ENCODE measurements at places on chromosomes 1 and 21.

DNA sequence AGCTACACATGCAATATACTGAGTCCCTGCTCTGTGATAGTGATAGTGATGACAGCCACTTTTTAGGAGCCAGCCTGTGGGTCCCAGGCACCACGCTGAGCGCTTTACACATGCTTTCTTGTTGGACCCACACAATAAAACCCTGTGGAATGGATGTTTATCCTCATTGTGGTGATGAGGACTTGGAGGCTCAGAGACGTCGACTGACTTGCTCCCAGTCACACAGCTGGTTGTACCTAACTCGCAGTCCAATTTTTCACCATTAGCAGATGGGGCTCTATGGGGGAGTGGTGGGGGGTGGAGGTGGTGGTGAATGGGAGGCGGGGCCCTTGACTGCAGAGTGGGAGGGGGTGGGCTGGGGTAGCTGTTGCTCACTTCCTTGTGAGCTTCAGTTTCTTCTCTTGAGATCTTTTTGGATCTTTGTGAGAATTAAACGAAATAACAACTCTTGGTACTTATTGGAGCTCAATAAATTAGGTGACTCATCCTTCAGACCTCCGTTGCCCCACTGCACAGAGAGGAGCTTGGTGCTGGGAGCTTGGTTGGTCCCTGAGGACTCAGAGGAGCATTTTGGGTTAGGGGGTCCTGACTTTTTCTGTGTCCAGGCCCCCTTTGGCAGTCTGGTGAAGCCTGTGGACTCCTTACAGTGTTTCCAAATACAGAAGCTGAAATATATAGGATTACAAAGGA lies 61.8 kb upstream of the CD1D start:
- no peak for DNase-seq

- DNase-seq = no peak
Observed at GRCh38 chr1:172408958-172409357, 11.5 kb upstream of the C1orf105 start.

GRCh38 chr1:240611619-240612480 lies at the start of gene GREM2:
GREM2 (minus strand) TSS chr1:240612155; CDS start chr1:240493475, 118,680 bp downstream.
- DNase-seq = peak; percentile 73

DNA sequence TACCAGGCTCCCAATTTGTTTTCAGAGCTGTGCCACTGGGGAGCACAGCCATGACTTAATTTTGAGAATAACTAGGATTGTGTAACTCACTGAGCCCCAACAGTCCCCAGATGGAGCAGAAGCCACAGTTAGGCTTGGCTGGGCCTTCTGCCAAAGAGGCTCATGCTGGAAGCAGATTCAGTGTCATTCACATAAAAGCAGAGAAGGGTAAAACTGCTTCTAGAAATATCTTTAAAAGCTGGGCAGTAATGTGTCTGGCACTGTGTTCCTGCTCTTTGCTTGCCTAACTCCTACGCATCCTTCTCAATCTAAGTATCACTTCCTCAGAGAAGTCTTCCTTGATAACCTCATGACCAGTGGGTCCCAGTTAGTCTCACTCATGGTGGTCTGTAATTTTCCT lies 20.3 kb downstream of the STK40 start:
- no peak for DNase-seq

- no peak for DNase-seq
Observed at GRCh38 chr1:205988585-205988995, 14.6 kb downstream of the RAB7B start.

- peak; percentile 78 for DNase-seq
Observed at GRCh38 chr1:7207875-7208646, 422.8 kb downstream of the CAMTA1 start.

DNA sequence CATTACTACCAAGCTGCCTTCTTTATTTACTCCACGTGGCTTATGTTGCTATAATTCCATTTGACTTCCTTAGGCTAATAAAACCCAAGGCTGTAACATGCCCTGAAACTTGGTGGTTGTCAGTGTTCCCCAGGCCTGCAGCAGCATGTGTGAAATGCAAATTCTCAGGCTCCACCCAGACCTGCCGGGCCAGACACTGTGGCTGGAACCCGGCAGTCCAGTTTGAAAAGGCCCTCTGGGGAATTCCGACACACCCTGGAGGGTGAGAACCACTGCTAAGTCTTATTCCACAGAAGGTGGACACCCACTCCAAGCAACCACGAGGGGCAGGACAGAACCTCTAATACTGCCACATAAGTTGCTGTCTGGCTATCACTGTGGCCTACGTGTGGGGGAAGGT lies 41.4 kb downstream of the URB1 start:
- no peak for DNase-seq

GRCh38 chr1:160353223-160353622 lies 10.0 kb downstream of the NCSTN start:
- DNase-seq = no peak

DNA sequence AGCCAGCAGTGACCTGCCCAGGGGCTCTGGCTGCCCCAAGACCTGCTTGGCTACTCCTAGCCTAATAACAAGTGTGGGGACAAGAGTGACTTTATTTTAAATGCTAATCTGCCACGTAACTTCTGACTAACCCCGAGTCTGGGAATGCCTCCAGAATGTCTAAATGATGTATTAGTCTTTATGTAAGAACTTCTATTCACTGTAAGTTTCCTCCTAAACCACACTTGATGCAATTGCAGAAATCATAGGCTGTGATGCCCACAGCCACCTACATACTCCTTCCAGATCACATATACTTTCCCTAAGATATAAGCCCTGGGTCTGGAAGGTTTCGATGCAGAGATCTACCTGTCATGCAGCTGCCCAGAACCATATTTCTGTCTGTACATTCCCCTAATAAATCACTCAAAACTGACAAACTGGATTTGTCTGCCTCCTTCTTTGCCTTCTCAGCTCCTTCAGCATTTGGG lies 5.9 kb upstream of the VPS45 start:
- no peak for DNase-seq

DNA sequence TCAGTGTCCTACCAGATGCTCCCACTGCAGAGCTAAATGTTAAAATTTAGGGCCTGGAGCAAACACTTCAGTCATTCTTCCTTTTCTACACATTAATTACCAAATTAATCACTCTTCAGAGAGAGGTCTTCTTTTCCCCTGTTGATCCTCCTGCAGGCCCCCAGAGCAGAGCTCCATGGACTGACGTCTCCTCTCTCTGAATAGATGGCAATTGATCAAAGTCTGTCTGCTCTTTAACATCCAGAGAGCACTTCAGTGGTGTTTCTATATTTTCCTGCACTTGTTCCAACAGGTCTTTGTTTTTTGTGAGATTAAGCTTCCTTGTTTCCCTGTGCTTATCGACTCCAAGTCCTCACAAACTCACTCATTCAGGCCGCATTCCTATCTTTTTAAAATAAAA lies 239.3 kb downstream of the SIPA1L2 start:
- DNase-seq = no peak

DNA sequence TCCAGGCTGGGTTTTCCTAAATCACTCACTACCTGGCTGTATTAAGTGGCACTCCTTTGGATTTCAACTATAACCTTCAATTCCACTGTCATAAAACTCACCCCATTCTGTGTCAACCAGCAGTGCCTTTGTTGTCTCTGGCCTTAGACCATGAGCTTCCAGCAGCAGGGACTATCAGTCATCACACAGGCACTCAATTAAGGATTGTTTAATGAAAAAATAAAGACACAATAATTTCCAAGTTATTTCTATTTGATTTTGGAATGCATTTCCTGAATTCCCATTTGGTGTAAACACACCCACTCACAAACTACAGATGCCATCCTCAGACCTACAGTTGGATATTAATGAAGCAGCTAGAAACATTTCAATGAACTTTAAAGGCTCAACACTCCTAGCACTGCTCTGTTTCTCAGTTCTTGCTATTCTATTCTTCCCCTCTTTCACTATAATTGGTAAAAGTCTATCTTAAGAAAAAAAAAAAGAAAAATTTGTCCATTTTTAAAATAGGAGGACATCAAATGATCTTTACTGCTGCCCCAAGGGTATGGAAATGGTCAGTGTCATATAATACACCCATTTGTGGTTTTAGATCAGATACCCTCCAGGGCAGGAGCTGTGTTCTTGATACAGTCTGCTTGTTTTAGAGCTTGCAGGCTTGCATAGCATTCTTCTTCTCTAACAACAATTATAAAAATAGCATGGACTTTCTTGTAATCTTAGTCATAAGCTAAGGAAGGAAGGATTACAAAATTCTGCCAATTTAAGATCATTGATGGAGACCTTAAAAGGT lies 156.4 kb downstream of the PTGER3 start:
- no peak for DNase-seq

DNA sequence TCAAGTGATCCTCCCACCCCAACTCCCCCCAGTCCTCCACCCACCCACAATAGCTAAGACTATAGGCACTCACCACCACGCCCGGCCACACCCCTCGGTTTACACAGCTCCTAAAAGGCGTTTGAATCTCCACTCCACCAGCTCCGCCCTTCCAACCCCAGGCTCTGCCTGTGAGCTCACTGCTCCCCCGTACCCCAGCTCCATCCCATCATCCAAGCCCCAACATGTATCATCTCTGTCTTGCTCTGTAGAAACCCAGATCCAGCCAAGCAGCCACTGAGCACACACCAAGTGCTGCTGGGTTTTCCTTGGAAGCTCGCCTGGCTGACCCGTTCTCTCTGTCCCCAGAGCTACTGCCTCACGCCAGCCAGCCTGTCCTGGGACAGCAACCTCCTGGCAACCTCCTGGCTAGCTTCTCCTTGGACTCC lies 12.0 kb upstream of the S100A2 start:
- DNase-seq = no peak

GRCh38 chr1:199646761-199647160 lies 380.7 kb upstream of the NR5A2 start:
- DNase-seq = no peak

Measured in nephron progenitor cell (in vitro differentiated cells).